Foreskin keratinocyte (primary cell): ENCODE measurements at places on chromosomes 4 and X.

DNA sequence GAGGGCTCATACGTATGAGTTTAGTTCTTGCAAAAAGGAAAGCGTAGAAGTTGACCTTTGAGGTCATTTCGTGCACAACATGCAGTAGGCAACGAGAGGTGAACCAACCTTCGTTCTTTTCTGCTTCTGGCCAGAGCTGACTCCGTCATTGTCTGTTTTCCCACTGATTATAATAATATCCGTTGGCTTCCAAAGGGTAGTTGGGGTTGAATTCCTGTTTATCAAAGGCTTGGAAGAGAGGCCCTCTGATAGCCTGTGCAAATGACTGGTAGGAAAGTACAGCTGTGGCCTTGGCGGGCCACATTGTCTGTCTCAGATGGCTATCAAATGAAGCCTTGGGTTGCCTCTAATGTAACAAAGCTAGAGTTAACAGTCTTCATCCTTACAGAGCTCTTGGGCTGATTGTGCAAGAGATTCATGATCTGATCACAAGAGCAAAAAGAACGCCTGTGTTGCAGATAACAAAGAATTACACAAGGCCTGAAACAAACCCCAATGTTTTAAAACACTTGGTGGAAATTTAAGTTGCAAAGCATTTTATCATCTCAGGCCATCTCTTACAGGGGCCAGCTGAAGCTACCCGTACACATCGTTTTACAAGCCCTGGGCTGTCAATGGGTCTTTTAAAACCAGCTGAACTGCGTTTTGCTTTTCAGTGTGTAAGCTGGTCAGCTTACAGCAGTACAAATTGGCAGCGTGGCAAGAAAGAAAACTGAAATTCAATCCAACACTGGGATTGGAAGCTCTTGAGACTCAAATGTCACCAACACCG, 46.1 kb upstream of the FAM9C start:
- DNase-seq, result no peak

DNA sequence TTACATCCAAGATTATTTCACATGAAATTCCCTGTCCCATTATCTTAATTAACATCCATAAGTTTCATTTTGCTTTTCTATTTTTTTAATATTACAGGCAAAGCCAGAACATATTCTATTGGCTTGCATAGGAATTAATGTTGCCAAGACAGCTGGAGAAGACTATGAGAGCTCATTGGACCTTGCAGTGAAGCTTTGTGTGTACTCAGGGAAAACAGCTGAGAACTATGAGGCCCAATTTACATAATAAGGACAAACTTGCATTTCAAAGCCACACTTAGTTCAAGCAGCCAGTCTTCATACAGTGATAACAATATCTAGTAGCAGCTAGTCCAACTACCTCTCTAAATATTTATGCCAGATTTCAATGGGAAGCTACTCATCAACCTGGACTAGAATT, 134.4 kb downstream of the DDX53 start:
- DNase-seq, result no peak

DNA sequence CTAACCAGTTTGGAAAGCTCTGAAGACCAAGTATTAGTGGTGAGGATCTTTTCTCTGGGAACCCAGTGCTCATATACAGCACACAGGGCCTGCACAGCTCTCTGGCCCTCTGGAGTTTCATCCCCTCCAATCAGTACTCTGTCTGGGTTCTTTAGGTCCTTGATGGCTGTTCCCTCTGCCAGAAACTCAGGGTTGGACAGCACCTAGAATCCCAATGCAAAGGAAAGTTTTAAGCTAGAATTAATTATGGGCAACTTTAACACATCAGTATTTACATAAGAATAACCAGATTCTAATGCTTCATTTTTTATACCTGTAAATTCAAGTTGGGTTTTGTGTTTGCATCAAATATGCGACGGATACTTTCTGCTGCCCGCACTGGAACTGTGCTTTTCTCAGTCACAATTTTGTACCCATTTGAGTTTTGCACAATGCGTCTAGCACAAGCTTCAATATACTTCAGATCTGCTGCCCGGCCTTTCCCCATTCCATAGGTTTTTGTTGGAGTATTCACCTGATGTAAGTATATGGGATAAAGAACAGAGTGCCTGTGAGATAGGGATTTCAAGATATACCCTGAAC, 16.8 kb downstream of the UGDH start:
- no peak for DNase-seq

GRCh38 chr4:1601533-1601835, 82.6 kb downstream of the FAM53A start:
- DNase-seq, result no peak

- DNase-seq, result no peak
These were observed at the start of gene CPZ for GRCh38 chr4:8592366-8593263. CPZ (plus strand) TSS chr4:8592765; CDS start chr4:8592834, 69 bp downstream.

GRCh38 chr4:83890816-83891215, 354.9 kb downstream of the GPAT3 start:
- DNase-seq, result peak; percentile 20

DNA sequence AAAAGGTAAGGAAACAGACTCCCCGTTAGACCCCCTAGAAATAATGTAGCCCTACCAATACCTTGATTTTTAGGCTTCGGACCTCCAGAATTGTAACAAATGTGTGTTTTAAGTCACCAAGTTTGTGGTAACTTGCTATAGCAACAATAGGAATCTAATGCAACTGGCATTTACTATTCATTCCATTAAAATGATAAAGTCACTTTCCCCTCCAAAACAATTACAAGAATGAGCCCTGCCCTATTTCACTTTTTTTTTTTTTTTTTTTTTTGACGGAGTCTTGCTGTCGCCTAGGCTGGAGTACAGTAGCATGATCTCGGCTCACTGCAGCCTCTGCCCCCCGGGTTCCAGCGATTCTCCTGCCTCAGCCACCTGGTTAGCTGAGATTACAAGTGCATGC, 3.5 kb upstream of the DDX60L start:
- DNase-seq, result peak; percentile 44

GRCh38 chr4:30295652-30296051, 424.5 kb upstream of the PCDH7 start:
- DNase-seq, result no peak

DNA sequence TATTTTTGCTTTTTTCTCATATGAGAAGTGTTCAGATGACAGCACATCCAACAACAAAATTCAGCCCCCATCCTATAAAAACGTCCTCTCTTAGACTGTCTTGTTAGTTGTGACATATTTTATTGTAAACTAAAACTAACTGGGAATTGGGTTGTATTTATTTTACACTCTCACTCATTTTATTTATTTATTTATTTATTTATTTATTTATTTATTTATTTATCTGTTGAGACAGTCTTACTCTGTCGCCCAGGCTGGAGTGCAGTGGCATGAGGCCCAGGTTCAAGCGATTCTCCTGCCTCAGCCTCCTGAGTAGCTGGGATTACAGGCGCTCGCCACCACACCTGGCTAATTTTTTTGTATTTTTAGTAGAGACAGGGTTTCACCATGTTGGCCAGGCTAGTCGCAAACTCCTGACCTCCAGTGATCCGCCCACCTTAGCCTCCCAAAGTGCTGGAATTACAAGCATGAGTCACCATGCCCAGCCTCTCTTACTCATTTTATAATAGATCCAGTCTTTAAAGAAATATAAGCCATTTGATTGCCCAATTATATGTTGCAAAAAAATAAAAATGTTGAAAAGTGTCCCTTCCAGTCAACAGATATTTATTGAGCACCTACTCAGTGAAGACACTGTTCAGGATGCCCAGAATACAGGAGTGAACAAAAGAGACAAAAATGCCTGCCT, 44.6 kb downstream of the PALLD start:
- DNase-seq, result peak; percentile 58

DNA sequence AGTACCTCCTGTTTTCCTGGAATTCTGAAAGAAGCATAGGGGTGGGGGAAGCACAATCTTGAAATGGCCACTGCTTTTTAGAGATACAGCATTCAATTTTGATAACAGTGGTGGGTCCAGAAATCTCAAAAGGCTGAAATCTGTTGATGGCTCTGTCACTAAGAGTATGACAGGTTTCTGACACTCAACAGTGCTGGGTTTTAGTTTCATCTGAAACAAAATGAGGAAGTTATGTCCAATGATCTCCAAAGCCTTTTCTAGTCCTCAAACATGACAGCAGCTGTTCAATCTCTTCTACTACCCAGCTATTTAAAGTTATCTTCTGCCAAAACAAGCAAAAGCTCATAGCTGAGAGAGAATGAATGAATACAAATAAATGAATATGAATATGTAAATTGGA, 110.5 kb downstream of the IL1RAPL1 start:
- no peak for DNase-seq

DNA sequence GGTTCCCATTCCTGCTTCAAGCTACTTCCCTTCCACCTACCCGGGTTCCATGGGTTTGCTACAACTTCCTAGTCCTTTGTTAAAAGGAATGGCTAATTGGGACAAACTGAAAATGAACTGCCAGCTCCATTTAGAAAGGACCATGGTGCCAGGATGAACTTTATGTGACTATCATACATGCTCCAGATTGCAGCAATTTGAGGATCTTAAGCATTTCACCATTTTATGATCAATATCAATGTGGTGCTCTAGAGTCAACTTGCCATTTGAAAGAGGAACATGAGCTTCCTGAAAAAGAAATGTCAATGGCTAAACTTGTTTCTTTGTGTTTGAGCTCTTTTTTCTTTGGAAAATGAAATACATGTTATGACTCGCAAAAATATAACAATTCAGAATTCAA, 92.7 kb upstream of the IL15 start:
- DNase-seq, result no peak

DNA sequence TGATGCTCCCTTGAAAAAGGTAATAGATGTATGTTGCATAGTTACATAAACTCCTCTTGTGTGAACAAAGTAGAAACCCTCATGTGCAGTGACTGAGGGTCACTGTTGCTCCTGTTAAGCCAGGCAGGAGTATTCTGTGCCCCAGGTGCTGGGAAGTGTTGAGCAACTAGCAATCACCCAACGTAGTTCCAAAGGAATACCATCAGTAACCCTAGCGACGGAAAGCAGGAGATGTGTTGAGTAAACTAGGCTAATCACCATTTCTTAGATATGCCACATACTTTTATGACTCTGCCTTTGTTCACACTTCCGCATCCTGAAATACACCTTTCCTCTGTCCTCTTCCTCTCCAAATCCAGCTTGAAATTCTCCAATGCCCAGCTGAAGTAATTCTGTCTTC, 50.9 kb upstream of the TAB3 start:
- DNase-seq, result no peak

DNA sequence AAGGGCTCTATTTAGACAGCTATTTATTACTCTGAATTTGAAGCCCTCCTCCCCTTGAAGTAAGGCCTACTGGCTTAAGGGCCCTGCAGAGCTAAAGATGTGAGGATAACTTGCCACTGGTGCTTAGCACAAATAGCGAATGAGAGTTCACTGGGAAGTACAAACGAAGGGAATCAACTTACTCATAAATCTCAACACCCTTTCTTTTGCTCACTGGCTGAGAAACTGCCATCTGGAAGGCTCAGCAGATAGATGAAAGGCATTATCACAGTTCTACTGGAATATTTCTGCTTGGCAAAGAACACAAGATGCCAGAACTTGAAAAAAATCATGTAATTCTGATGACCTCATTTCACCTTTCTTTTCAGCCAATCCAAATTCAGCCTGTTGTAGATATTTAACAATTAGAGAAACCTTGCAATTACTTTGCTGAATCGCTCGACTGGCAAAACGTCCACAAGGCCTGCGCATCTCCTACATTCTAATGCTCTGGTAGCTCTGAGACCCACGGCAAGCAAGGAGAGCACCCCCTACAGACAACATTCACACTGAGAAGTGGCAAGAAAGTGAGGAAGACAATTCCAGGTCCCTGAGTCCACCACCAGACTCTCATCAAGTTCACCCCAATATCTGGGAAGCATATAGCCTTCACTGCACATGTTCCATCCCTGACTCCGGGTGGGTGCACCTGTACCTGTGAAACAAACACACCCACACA, 27.5 kb downstream of the TSPAN5 start:
- DNase-seq, result no peak

DNA sequence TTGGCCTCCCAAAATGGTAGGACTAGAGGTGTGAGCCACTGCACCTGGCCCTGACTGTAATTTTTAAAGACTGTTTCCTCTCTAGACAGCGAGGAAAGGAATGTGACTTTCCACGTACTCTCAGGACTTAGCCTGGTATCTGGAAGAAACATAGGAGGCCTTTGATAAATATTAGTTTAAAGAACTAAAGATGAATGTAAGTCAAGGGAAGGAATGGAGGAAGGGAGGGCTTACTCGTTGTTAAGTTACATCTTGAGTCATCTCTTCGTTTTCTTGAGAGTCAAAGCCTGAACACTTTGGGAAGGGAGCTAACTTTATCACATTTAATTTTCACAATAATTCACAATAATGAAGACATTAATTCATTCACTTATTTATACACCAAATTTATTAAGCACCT, 7.2 kb upstream of the LNX1 start:
- no peak for DNase-seq

- DNase-seq, result no peak
These were observed 84.4 kb downstream of the LRP2BP start for GRCh38 chr4:185311113-185311888.

GRCh38 chr4:165351359-165352130, 24.1 kb downstream of the MSMO1 start:
- no peak for DNase-seq

- no peak for DNase-seq
These were observed 73.1 kb downstream of the WFS1 start for GRCh38 chr4:6342530-6343293.

- no peak for DNase-seq
These were observed 10.6 kb downstream of the CENPVL3 start for GRCh38 chrX:51608126-51608525.

DNA sequence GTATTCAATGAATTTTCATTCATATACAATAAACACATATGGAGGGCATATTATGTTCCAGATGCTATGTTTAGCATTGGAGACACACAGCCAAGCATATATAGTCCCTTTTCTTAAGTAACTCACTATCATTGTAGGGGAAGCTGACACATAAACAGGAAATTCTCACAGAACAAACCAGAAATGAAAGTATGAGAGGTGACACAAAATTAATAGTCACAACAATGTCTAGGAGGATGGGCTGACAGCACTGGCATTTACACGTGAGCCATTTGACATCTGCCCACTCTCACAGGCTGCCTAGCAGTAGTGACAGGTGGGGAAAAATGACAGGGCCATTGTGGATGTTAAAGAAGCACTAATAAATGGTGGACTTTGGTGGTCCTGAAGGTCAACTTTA, 2.6 kb upstream of the CNOT6L start:
- no peak for DNase-seq

- no peak for DNase-seq
These were observed 877.0 kb upstream of the GRID2 start for GRCh38 chr4:91426725-91427124.

GRCh38 chrX:20066968-20067708, 49.6 kb downstream of the MAP7D2 start:
- peak; percentile 45 for DNase-seq

GRCh38 chrX:2311501-2311900, 189.3 kb downstream of the DHRSX start:
- no peak for DNase-seq

GRCh38 chr4:95838192-95838591, 1.7 kb upstream of the PDHA2 start:
- no peak for DNase-seq

GRCh38 chrX:154408659-154409221, 314 bp downstream of the DNASE1L1 start:
- DNase-seq, result no peak

GRCh38 chr4:142324572-142324971, 521.5 kb downstream of the INPP4B start:
- DNase-seq, result no peak
